T-helper 2 cell treated with Interferon-gamma antibody and Interleukin-4, amounts not matched to agents 100 ng/mL and 5 ng/mL, for 36 hours (primary cell): ENCODE measurements at places on chromosomes 13 and 19. TPM values are rescaled to one million over a fixed set of nuclear protein-coding genes. Genes with fewer than 3 reads are reported as not detected.

Gene TNFSF13B
- 4.7 and 5.9 TPM in 2 replicates for total RNA-seq

Gene DAND5
- not detected in 2 replicates for total RNA-seq

Gene ZNF763
- total RNA-seq, result 1.3 and 2.1 TPM in 2 replicates

Gene F7
- not detected in 2 replicates for total RNA-seq

Gene STAP2
- total RNA-seq, result 10.4 and 10.6 TPM in 2 replicates

Gene C3
- 0.59 and 0.66 TPM in 2 replicates for total RNA-seq

Gene PRR19
- 0.64 TPM in 2 replicates for total RNA-seq
